ENCODE measurements at places on chromosomes 11 and 22.

- DNase-seq: no peak
Observed at GRCh38 chr22:24291515-24292201, 21.0 kb downstream of the SPECC1L start.

GRCh38 chr11:59243633-59244032 lies 30.9 kb upstream of the MPEG1 start:
- no peak for DNase-seq

DNA sequence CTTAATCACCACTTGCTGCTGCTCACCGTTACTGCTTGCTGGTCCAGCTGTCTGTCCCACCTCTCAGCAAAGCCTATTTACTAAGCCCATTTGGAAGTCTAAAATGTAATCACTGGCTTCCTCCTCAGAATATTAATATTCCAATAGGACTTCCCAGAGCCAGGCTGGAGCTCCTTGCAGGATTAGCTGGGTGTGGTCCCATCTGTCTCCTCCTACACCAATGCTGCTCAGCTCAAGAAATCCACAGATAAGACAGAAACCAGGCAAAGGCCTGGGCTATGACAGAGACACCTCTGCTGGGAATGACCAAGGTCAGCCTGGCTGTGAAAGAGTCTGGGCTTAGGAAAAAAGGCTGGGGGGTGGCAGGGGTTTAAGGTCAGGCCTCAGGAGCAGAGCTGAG lies 317.8 kb downstream of the BUD13 start:
- no peak for DNase-seq

DNA sequence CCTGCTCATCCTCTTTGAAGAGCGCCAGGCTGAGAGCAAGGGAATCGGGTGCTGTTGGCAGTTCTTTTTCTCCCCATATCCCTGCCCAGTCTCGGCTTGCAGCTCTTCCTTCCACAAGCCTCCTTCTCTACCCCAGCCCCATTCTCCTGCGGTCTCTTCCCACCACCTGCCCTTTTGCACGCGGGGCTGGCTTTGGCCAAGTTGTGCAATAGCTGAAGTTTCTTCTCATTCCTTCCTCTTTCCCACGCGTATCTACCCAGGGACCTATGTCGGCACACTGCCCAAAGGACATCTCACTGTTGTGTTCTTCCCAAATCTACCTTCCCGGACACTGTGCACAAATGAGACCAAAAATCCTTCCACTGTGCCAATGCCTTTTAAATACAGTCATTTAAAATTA lies 22.3 kb upstream of the HTR3A start:
- no peak for DNase-seq

DNA sequence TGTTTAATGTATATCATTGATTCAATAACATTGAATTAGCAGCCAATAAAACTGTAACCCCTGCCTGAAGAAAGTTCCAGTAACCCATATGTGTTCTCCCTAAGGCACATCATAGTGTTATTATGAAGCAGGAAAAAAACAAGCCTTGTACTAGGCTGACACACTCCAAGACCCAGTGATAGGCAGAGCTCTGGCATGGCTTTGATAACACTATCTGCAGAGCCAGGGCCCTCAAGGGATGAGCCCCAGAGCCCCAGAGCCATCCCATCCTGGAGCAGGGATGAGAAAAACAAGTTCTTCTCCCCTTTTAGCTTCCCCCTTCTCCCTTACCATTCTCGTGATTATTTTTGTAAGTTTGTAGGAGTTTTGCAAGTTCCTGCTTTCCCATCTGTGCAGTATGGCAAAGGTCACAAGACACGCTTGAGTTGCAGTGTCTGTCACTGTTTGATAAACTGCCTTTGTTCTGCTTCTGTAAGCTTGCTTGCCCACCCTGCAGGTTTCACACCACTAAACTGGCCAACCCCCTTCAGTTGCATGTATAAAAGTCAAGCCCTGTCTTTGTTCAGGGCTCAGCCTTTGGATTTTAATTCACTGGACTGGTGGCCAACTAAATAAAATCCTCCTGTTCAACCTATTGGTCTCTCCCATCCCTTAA lies 22.3 kb upstream of the GUCY1A2 start:
- no peak for DNase-seq

GRCh38 chr11:133677387-133677786 lies 145.1 kb upstream of the OPCML start:
- no peak for DNase-seq
